CD4-positive, alpha-beta memory T cell (primary cell): ENCODE measurements at places on chromosomes 13 and 19. TPM values are rescaled to one million over a fixed set of nuclear protein-coding genes. Genes with fewer than 3 reads are reported as not detected.

DNA sequence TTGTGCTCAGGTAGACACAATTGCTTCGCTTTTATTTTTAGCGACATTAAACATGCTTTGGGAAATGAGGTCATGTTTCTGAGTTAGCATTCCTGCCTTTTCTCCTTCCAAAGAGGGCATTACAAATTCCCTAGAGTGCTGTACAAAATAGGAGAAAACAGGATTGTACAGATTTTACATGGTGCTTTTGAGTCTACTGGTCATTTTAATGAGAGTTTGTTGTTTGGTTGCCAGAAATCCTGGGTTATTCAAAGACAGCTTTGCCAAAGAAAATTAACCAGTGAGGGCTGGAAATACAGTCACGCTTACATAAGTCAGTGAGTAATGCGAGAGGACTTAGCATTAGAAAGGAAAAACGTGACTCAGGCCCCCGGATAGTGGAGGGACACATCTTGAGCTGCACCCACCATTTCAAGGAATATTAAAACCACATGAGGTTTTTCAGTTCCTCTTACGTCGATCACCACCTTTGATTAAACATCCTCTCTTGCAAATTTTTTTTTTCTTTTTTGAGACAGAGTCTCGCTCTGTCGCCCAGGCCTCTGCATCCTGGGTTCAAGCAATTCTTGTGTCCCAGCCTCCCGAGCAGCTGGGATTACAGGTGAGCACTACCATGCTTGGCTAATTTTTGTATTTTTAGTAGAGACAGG, 55.4 kb downstream of the SACS start:
- no peak overlapping the region for H3K4me3 ChIP-seq
- peak overlapping the region; percentile 16 for H3K27ac ChIP-seq
- H3K36me3 ChIP-seq = no peaks in the 10 kb centered on the region
- peak; percentile 58 for DNase-seq
- H3K27me3 ChIP-seq = no peaks in the 10 kb centered on the region

DNA sequence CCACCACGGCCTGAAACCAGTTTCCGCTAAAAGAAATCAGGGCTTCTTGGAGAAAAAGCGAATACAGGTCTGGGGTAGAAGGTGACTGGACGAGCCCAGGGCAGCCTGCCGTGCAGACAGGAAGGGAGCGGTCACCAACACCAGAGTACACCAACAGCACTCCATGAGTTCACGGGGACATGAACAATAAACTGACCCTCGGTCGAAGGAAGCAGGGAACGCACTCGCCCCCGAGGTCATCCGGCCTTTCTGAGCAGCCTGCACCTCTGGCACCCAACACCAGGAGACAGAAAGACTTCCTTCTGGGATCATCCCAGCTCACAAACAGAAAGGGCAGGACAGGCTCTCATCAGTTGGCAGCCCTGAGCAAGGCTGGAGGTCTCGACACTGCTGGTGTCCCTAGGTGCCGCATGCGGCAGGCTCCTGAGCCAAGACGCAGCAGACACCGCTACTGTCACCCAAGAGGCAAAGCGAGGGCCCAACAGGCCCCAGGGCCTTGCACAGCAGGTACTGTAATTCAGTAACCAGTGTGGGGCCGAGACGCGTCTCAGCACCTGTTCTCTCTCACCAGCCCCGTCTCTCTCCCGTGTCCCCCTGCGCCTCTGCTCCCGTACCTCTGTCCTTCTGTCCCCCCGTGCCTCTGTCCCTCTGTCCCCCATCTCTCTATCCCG, 18.0 kb downstream of the DCUN1D2 start:
- H3K27me3 ChIP-seq = no peaks in the 10 kb centered on the region
- H3K4me3 ChIP-seq = no peak overlapping the region
- DNase-seq = no peak
- H3K4me1 ChIP-seq = no peaks in the 10 kb centered on the region

GRCh38 chr19:40154121-40154680, 37.0 kb upstream of the MAP3K10 start:
- H3K27me3 ChIP-seq = no peaks in the 10 kb centered on the region
- DNase-seq = no peak
- no peak overlapping the region for H3K27ac ChIP-seq

DNA sequence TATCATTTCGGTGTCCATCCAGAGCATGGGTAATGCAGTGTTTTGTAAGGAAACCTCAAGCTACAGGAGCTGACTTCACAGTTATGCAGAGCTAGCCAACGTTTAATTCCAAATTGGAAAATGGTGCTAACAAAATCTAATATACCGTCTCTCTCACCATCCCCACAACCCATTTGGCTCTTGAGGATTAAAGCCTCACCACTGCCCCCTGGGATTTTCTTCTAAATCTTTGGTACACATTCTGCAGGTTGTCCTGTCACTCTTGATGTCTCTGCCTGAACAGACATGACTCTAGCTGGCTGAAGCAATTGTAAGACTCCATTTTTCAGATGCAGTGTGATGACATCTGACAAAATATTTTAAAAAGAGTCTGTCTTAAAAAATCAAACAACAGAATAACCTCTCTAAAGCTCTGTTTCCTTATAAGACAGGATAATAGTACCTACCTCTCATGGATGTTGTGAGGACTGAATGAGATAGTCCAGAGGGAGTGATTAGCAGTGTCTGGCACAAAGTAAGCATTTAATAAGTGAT, 451.8 kb downstream of the SUCLA2 start:
- H3K27ac ChIP-seq = no peak overlapping the region
- no peak overlapping the region for H3K4me3 ChIP-seq
- no peaks in the 10 kb centered on the region for H3K4me1 ChIP-seq
- H3K27me3 ChIP-seq = no peaks in the 10 kb centered on the region

- H3K36me3 ChIP-seq = peaks cover 14% of the 10 kb centered on the region
- H3K27me3 ChIP-seq = no peaks in the 10 kb centered on the region
- no peak for DNase-seq
Observed at GRCh38 chr19:8324186-8325050, 3.1 kb downstream of the RPS28 start.

- H3K27me3 ChIP-seq = no peaks in the 10 kb centered on the region
- H3K4me1 ChIP-seq = no peaks in the 10 kb centered on the region
- H3K4me3 ChIP-seq = no peak overlapping the region
- H3K27ac ChIP-seq = no peak overlapping the region
Observed at GRCh38 chr13:38412266-38412665, 62.6 kb downstream of the UFM1 start.

GRCh38 chr13:28831117-28831516, 11.0 kb downstream of the MTUS2 start:
- DNase-seq = no peak
- no peak overlapping the region for H3K27ac ChIP-seq
- no peaks in the 10 kb centered on the region for H3K4me1 ChIP-seq
- H3K36me3 ChIP-seq = no peaks in the 10 kb centered on the region
- no peak overlapping the region for H3K4me3 ChIP-seq

GRCh38 chr13:110801044-110801443, 87.5 kb downstream of the ING1 start:
- H3K4me1 ChIP-seq = no peaks in the 10 kb centered on the region
- H3K27me3 ChIP-seq = peaks cover 24% of the 10 kb centered on the region
- H3K36me3 ChIP-seq = no peaks in the 10 kb centered on the region
- H3K27ac ChIP-seq = no peak overlapping the region
- DNase-seq = no peak
- H3K4me3 ChIP-seq = no peak overlapping the region

GRCh38 chr19:3691726-3692125, 8.5 kb downstream of the PIP5K1C start:
- no peak overlapping the region for H3K27ac ChIP-seq
- no peaks in the 10 kb centered on the region for H3K27me3 ChIP-seq
- peaks cover 30% of the 10 kb centered on the region for H3K4me1 ChIP-seq
- no peak overlapping the region for H3K4me3 ChIP-seq
- H3K36me3 ChIP-seq = no peaks in the 10 kb centered on the region

DNA sequence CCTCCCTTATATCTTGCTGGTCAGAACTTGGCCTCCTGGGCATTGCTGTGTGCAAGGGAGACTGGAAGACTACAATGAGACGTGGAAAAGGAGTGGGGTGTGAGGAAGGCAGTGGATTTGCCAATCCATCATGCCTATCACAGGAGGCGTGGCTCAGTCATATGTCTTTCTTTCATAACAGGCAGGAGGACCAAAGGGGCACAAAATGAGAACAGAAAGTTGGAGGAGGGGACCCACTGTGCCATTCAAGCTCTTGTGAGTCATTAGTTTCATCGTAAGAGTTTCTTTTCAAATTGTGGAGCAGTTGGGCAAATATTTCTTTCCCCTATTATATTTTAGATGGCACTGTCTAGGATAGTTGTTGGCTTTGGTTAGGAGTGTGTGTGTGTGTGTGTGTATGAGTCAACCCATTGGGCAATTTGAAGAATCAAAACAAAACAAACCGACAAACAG, 471.5 kb downstream of the TSHZ3 start:
- H3K27me3 ChIP-seq = no peaks in the 10 kb centered on the region
- DNase-seq = no peak
- H3K36me3 ChIP-seq = no peaks in the 10 kb centered on the region

GRCh38 chr19:17950310-17951156, 16.4 kb upstream of the KCNN1 start:
- H3K4me1 ChIP-seq = peaks cover 59% of the 10 kb centered on the region
- H3K27me3 ChIP-seq = peaks cover 34% of the 10 kb centered on the region
- no peak for DNase-seq
- no peaks in the 10 kb centered on the region for H3K36me3 ChIP-seq
- peak overlapping the region; percentile 9 for H3K4me3 ChIP-seq

DNA sequence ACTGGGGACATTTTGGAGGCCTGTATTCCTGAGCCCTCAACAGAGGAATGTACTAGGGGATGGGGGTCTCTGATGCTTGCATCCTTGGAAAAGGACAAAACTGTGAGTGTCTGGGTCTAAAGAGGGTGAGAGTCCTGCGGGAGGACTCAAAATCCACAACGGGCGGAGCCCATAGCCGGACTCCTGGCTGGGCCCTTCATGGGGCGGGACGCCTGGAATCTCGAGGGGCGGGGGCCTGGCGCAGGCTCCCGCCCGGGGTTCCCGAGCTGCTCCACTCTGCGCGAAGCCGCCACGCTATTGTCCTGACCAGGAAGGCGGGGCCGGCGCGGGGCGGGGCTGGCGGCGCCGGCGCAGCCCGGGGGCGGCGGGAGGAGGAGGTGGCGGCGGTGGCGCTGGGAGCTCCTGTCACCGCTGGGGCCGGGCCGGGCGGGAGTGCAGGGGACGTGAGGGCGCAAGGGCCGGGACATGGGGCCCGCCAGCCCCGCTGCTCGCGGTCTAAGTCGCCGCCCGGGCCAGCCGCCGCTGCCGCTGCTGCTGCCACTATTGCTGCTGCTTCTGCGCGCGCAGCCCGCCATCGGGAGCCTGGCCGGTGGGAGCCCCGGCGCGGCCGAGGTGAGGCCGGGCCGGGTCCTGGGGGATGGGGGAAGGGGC, at the start of gene APLP1:
Gene APLP1, plus strand, starts transcription at position 403 of the 651 bp plus-strand sequence. Its CDS starts 63 bp downstream, at position 466.
- H3K4me1 ChIP-seq = peaks cover 24% of the 10 kb centered on the region
- H3K4me3 ChIP-seq = no peak within 1 kb of the TSS
- no peaks in the 10 kb centered on the region for H3K36me3 ChIP-seq

DNA sequence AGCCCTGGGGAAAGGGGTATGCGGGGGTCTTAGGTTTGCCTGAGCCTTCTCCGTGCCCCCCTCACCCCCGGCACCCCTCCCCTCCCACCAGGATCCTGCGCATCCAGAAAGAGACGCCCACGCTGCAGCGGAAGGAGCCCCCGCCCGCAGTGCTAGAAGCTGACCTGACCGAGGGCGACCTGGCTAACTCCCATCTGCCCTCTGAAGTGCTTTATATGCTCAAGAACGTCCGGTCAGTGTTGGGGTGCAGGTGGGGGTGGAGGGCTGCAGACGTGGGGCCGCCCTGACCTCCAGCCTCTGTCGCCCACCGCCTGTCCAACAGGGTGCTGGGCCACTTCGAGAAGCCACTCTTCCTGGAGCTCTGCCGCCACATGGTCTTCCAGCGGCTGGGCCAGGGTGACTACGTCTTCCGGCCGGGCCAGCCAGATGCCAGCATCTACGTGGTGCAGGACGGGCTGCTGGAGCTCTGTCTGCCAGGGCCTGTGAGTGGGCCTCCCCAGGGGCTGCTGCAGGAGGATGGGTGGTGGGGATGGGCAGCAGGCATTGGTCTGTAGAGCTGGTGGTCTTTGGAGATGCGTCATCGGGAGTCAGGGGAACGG, 4.4 kb downstream of the PNPLA6 start:
- no peak overlapping the region for H3K4me3 ChIP-seq
- no peak for DNase-seq
- no peaks in the 10 kb centered on the region for H3K27me3 ChIP-seq
- H3K27ac ChIP-seq = no peak overlapping the region

GRCh38 chr19:33860312-33861090, 63.8 kb downstream of the KCTD15 start:
- H3K4me3 ChIP-seq = no peak overlapping the region
- no peak for DNase-seq
- no peaks in the 10 kb centered on the region for H3K36me3 ChIP-seq
- no peak overlapping the region for H3K27ac ChIP-seq
- H3K4me1 ChIP-seq = no peaks in the 10 kb centered on the region

DNA sequence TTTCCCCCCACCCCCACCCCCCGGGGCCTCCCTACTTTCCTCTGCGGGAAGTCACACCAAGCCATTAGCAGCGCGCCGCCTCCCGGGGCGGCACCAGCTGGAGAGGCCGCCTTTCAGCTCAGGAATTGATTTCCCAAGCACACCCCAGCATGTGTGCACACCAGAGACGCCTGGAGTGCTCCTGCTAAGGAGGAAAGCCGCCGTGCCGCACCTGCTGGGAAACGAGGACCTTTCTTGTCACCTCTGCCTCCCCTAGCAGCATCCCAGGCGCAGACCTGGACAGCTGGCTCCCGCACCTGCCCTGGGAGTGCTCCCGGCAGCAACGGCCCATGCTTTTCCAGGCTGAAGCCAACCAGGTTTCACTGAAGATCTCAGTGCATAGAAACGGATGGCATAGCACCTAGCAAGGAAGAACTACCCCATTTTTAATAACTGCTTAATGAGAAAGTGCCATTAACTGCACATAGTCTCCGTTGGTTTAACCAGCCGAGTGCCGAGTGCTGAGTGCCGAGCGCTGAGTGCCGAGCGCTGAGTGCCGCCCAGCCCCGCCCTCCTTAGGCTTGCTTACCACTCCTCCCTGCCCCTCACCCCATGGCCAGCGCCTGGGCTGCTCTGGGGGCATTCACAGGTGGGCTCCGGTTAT, 165.0 kb downstream of the USP12 start:
- H3K4me1 ChIP-seq = no peaks in the 10 kb centered on the region
- H3K36me3 ChIP-seq = no peaks in the 10 kb centered on the region
- no peaks in the 10 kb centered on the region for H3K27me3 ChIP-seq

IGFL2 gene
- 0.47 TPM for total RNA-seq

JAK3 gene
- total RNA-seq = 135 TPM

KLK5 gene
- total RNA-seq = not detected

KANK3 gene
- 5.0 TPM for total RNA-seq

CCDC8 gene
- not detected for total RNA-seq

PLEKHG2 gene
- total RNA-seq = 17.0 TPM

DCT gene
- total RNA-seq = 0.53 TPM

KLK12 gene
- not detected for total RNA-seq

CDC42EP5 gene
- total RNA-seq = not detected
